Vein endothelial cell (primary cell): ENCODE measurements at places on chromosomes 1 and 21. TPM values are rescaled to one million over a fixed set of nuclear protein-coding genes. Genes with fewer than 3 reads are reported as not detected.

TRMT1L gene
- 9.5 and 26.0 TPM in 2 replicates for total RNA-seq

ARHGEF16 gene
- 1.1 and 1.3 TPM in 2 replicates for total RNA-seq

KCNQ4 gene
- total RNA-seq, result not detected in 2 replicates

EDARADD gene
- not detected in 2 replicates for total RNA-seq

DYRK1A gene
- total RNA-seq, result 73.1 and 81.7 TPM in 2 replicates

DEPDC1 gene
- 7.8 and 24.0 TPM in 2 replicates for total RNA-seq

ANGPTL3 gene
- total RNA-seq, result not detected in 2 replicates

S100A9 gene
- total RNA-seq, result not detected in 2 replicates
